ENCODE measurements at places on chromosomes 2 and 18.

GRCh38 chr2:109690457-109690821, 76.3 kb downstream of the SOWAHC start:
- DNase-seq, result no peak

DNA sequence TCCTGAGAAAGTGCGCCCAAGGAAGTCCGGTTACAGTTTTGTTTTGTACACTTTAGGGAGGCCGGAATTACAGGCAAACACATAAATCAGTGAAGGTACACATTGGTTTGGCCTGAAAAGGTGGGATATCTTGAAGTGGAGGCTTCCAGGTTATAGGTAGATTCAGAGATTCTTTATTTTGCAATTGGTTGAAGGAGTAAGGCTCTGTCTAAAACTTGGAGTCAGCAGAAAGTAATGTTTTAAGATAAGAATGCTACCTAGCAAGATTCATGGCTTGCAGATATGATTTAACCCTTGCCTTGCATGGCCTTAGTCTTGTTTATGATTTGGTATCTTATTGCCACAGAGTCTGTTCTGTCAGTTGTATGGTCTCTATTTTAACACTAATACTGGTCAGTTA, 165.9 kb upstream of the NDUFV2 start:
- DNase-seq, result no peak

DNA sequence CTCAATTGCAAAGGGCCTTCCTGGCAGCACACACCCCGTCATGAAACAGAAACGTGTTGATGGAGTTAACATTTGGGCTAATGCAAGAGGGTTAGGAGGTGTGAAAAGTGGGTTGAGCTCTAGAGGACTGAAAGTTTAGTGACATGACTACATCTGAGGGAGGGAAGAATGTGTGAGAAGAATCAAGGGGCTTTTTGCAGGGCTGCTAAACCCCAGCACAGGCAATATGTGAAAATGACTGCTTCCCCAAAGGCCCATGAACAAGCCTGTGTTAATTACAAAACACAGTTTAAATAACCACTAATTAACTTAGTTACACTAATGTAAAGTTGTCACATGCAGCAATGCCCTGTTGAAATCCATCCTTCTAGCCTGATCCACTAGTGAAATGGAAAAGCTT, 63.4 kb upstream of the PEX13 start:
- DNase-seq, result no peak

DNA sequence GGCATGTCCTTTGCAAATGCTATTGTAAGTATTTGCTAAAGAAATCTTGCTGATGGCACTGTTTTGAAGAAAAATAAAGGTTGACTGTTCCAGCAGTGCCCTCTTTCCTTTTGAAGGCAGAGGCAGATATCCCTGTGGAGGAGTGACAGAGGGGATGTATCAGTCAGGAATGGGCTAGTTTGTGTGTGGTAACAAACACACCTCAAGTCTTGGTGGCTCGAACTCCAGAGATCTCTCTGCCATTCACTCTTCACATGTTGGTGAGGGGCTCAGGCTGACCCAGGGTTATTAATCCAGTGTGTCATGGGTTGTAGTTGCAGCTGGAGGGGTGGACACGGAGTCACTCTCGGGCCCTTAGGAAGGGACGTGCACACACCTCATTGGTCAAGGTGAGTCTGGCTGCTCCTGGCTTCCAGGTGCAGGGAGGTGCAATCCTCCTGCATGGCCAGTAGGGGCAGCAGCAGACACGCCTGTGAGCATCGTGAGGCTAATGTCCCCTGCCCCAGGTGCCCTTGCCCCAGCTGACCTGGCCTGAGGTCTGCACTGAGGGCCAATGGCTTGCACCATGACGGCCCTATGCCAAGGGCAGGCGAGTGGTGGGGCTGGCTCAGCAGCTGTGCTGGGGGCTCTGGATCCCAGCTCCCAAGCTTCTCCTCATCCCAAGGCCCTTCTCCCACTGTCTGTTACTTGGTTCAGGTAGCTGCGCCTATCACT, 146.5 kb downstream of the ASB1 start:
- DNase-seq, result no peak

GRCh38 chr2:85388878-85389538, 21.2 kb downstream of the CAPG start:
- no peak for DNase-seq

- DNase-seq, result no peak
Observed at GRCh38 chr2:201138401-201138970, 22.5 kb downstream of the CFLAR start.
